ENCODE measurements at places on chromosomes 6 and 20.

GRCh38 chr6:47759364-47759763, 22.5 kb upstream of the OPN5 start:
- DNase-seq, result no peak

GRCh38 chr6:125375821-125376220, 74.1 kb upstream of the HDDC2 start:
- no peak for DNase-seq

GRCh38 chr20:44720997-44721784, 6.0 kb downstream of the CCN5 start:
- DNase-seq, result no peak

- no peak for DNase-seq
Measured at GRCh38 chr6:7920425-7920824, 9.8 kb upstream of the TXNDC5 start.

GRCh38 chr6:64411226-64411625, 775.6 kb downstream of the PHF3 start:
- no peak for DNase-seq

DNA sequence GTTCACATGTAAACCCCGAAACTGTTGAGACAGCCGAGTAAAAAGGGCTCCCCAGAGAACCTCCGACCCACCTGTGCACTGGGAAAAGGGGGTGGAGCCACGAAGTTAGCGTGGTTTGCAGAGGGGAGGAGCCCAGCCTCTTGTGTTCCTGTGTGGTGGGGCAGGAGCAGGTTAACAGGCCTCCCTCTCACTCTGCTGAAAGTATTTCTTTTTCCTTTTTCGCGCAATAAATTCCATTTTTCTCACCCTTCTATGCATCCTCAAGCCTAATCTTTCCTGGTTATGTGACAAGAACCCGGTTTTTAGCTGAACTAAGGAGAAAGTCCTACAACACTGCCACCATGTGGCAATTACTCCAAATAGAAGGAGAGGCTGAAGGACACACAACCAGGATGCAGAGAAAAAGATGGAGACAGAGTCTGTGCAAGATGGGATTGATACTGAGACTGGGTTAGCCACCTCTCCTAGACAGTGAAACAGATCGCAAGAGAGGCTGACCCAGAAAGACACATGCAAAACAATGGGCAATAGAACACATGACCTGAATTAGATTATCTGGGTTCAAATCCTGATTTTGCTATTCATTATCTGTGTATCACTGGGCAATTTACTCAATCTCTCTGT, 168.7 kb upstream of the PRSS16 start:
- peak; percentile 47 for DNase-seq

Measured in mucosa of gallbladder (tissue), 1 donor.